Neural crest cell (in vitro differentiated cells): ENCODE measurements at places on chromosomes 3 and 15.

- DNase-seq, result no peak
These were observed 1.6 kb upstream of the DALRD3 start for GRCh38 chr3:49019941-49020329.

GRCh38 chr3:136473716-136474326 is 223.7 kb downstream of the PCCB start:
- DNase-seq, result no peak

DNA sequence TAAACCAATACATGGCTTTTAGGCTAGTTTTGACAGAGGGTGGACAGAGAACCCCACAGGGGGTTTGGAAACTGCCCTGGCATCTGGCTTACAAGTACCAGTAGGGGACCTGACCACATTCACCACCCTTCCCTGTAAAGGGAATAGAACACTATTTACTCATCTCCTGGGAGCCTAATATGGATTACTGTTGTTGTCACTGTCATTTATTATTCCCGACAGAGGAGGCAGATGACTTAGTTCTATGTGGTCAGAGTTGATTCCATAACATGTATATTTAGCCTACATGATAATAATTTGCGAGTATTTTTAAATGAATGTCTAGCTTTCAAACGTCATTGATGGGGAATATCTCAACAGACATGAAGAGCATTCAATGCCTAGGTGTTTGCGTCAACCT is 15.9 kb downstream of the ZBTB38 start:
- no peak for DNase-seq

DNA sequence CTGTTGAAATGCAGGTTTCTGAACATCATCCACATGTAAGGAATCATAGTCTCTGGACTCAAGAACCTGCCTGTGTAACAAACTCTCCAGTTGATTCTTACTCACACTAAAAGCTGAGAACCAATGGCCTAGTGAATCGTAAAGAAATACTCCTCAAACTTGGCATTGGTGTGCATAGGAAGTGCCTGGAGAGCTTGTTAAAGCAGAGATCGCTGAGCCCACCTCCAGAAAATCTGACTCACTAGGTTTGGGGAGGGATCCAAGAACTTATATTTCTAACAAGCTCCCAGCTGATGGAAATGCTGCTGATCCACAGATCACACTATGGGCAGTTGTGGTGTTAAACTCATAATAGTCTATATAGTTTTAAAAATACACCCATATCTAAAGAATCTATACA is 55.8 kb upstream of the LMCD1 start:
- DNase-seq, result no peak

DNA sequence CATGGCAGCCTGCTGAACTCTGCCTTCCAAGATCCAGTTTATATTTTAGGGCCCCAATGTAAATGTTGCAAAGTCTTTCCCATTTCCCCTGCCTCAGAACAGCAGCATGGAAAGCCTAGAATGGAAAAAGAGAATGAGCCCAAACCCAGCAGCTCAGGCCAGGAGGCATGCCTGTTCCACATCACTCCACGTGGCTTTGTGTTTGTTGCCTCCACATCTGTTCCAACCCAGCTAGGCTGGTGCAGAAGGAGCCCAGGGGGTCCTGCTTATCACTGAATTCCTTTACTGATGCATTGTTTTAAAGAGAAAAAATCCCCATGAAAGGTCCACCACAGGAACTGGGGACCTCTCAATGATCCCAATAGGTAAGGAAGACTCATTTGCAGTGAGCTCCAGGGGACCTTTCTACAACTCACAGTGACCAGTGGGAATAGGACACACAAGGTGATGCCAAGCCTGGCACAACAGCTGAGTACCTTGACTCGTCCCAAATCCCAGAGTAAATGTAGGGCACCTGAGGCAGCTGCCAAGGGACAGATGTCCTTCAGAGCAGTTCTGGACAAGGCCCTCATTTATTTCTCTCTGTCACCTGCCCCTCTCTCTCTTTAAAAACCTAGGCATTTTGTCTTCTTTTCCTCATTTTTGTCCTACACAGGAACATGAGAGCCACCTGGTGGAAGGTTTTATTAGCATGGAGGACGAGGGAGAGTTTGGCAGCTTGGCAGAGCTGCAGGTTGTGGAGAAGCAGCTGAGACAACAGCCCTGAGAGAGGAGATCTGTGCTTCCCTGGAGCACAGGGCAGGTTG is 41.7 kb upstream of the ADAMTS17 start:
- no peak for DNase-seq
